ENCODE measurements at places on chromosomes 1 and 21.
A peak's percentile ranks its signal among the peaks of the same experiment; 100 is the strongest.

DNA sequence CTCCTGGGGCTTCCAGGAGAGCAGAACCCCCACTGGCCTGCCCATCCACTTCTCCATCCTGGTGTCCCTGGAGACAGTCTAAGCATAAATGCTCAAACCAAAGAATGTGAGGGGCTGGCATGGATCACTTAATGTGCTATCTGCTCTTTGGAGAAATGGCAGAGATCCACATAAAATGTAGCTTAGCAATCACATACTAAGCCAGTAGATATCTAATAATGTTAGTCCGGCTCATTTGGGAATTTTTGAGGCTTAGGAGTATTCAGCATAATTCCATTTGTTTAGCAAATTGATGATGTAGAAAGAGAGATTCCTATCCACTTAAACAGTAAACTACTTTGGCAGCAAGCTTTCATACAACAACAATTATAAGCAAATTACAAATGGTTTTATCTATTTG is 90.7 kb downstream of the TENT5C start:
- DNase-seq: peak; percentile 57

GRCh38 chr1:160416369-160416768 is 16.0 kb downstream of the VANGL2 start:
- DNase-seq: no peak

GRCh38 chr1:214342525-214342924 is 61.6 kb downstream of the SMYD2 start:
- no peak for DNase-seq

DNA sequence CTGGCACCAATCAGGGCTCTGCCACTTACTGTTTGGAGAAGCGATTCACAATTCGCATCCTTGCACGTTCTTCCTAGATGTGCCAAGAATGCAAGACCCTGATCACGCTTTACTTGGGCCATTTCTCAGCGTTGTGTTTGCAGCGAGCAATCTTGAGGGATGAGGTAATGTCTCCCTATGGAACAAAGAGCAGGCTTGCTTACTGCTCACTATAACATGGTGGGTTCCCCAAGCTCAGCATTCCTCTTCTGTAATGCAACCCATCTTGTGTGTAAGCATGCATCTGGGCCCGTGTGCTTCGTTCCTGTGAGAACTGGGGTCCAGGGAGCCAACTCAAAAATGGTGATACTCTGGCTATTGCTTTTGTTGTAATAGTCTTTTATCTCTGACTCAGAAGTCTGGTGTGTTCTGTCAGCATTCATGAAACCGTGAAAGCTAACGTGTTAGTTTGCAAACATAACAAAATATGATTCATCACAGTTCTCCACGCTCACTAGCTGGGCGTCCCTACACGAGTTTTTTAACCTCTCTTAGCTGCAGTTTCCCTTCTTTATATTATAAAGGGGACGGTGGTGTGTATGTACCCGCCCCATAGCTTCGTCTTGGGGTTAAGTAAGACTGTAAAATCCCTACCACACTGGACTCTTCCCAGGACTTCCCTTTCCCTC is 33.3 kb downstream of the DNTTIP2 start:
- no peak for DNase-seq

GRCh38 chr1:54989473-54989872 is 9.0 kb downstream of the TMEM61 start:
- DNase-seq: no peak

- no peak for DNase-seq
These were observed 55.3 kb downstream of the C8B start for GRCh38 chr1:56910441-56910985.

- no peak for DNase-seq
These were observed 207.3 kb downstream of the LHX8 start for GRCh38 chr1:75341537-75341936.

- peak; percentile 88 for DNase-seq
These were observed 1.4 kb upstream of the MIA3 start for GRCh38 chr1:222616525-222616924.

GRCh38 chr21:36904093-36904666 is 62.3 kb downstream of the HLCS start:
- no peak for DNase-seq

DNA sequence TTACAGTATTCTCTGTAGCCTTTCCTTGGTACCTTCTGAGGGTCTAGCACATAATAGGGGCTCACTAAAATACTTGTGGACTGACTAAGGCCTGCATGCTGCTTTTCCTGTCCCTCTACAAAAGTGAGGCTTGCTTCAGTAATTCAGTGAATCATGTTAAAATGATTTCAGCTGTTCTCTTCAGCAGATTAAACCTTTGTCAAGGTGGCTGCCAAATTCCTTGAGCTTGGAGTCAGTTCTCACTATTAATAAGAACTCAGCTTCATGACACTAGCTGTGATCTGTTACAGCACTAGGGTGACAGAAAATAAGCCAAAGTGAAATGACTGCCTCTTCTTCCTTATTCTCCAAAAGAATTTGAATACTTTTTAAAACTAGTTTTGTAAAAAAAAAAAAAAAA is 128.8 kb downstream of the KCNN3 start:
- DNase-seq: no peak

- DNase-seq: no peak
These were observed 8.6 kb upstream of the ACTN2 start for GRCh38 chr1:236677641-236678235.

DNA sequence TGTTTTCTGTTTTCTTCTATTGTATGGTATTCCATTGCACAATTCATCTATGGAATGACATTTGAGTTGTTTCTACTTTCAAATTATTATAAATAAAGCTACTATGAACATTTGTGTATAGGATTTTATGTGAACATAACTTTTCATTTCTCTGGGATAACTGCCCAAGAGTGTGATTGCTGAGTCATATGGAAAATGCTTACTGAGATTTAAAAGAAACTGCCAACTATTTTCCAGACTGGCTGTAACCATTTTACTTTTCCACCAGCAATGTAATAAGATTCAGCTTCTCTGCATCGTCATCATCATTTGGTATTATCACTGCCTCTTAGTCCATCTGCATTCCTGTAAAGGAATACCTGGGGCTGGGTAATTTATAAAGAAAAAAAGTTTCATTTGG is 779.6 kb upstream of the PRMT6 start:
- DNase-seq: no peak

DNA sequence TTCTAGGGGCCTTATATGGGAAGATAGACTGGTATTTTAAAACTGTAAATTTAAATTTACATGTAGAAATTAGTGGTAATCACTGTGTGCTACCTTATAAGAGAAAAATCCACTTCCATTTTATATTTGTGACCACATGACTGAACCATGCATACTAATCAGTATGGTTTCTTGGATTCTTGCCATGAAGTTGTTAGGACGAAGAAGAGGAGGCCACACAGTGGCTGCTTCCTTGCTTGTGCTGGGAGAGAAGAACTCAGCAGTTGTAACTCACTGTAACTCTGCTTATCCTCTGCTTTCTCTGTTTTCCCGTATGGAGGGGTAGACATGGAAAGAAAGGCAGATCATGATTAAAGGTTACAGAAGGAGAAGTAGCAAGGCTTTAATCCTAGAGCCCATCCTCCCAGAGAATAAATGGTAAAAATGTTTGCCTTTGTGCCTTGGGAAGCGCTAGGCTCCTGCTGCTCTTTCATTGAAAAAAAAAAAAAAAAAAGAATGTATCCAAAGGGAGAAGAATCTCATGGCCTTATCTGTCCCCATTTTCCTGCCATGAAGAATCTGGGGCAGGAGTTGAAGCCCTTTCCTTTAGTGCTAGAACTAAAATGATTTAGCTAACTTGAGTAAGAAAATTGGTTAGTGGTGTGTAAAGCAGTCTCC is 32.4 kb downstream of the KCTD3 start:
- DNase-seq: no peak

GRCh38 chr1:206723805-206724472 is 39.2 kb downstream of the MAPKAPK2 start:
- DNase-seq: peak; percentile 43

DNA sequence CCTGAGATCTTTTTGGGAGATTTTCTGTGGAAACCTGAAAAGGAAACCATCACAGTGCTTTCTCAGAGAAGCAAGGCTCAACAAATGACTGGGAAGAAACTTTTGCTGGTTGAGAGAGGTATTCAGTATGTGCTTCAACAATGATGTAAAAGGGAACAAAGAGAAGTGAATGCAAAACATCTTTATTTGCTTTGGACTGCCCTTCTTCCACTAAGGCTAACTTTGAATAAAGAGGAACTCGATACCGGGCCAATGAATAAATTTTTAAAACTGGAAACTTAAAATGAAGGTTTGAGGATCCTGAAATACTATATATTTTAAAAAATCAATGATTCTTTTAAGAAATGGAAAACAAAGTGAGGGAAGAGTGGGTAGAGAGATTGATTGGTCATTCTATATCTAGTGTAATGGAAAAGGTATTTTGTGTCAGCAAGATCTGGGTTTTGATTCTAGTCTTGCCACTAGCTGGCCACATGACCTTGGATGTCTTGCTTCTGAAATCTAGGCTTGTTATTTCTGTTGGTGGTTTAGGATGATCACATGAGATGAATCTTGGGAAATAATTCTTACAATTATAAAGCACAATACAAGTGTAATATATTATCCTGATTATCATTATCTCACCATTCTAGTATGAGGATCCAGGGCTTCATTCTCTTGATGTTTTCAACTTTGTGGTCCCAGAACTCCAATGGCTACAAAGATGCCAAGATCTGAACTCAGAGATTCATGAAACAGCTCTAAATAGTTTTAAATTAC is 34.6 kb upstream of the APOBEC4 start:
- no peak for DNase-seq

- DNase-seq: no peak
These were observed 163.3 kb downstream of the PIK3R3 start for GRCh38 chr1:45968941-45969666.

DNA sequence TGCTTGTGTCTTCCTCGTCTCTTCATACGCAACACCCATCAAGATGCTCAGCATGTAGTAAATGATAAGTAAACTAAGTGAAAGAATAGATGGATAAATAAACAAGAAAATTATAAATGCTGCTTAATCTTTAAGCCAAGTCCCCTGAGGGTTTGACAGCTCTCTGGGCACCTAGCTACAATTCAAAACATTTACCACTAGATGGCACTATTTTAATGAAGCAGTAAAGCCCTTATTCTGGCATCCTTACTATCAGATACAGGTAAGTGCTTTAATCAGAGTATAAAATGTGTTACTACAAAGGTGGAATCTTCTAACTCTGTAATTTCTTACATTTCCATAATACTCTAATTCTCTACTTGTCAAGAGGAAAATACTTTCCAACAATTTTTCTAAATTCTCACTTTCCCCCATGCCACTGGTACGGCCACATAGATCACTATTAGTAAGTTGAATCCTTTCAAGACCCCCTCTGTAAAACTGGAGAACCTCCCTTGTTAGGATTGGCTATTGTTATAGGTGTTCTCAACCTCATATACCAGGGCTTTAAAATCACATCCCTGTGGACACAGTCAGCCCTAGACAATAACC is 137.8 kb downstream of the BARHL2 start:
- DNase-seq: no peak

DNA sequence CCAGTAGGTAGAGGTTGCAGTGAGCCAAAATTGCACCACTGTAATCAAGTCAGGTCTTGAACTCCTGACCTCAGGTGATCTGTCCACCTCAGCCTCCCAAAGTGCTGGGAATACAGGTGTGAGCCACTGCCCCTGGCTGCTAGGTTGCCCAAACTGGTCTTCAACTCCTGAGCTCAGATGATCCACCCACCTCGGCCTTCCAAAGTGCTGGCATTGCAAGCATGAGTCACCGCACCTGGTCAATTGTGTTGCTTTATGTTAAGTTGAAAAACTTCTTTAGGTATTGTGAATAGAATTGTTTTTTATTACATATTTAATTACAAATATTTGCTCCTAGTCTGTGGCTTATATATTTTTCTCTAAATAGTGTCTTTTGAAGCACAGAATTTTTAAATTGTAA is 80.5 kb downstream of the PRKAB2 start:
- DNase-seq: no peak

GRCh38 chr1:12434174-12434573 is 183.8 kb downstream of the DHRS3 start:
- DNase-seq: peak; percentile 42

GRCh38 chr1:160860840-160861505 is 1.7 kb downstream of the CD244 start:
- no peak for DNase-seq

DNA sequence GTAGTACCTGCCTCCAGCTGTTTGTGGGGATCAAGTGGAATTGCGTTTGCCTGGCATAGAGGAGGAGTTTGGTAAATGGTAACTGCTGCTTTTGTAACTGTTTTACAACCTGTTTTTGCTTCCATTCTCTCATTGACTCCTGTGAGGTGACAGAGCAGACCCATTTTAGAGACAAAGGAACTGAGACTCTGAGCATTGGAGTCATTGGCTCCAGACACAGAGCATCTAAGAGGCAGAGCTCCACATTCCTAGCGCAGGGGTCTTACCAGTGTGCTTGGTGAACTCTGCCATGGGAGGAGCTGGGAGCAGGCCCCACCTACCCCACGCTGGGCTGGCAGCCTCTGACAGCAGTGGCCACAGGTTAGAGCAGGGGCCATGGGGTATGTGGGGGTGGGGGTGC is 2.4 kb downstream of the LDLRAP1 start:
- no peak for DNase-seq

DNA sequence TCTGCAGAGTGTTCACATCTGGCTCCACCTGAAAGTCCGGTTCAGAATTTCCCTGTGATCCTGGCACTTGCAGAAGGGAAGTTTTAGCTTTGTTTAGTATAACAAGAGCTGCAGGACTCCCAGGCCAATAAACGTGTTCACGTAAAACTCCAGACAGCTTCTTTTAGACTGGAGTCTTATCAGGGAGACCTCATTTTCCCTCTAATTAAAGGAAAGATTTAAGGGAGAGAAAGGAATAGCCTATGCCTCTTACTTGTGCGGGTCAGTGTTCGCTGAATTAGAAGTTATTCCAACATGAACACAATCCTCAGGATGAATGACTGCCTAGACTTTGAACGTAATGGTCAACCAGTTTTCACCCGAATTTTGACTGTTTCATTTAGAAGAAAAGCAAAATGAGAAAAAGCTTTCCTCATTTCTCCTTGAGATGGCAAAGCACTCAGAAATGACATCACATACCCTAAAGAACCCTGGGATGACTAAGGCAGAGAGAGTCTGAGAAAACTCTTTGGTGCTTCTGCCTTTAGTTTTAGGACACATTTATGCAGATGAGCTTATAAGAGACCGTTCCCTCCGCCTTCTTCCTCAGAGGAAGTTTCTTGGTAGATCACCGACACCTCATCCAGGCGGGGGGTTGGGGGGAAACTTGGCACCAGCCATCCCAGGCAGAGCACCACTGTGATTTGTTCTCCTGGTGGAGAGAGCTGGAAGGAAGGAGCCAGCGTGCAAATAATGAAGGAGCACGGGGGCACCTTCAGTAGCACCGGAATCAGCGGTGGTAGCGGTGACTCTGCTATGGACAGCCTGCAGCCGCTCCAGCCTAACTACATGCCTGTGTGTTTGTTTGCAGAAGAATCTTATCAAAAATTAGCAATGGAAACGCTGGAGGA is 202.1 kb upstream of the SGIP1 start:
- DNase-seq: no peak

Measured in BJ (cell line).